ENCODE measurements at places on chromosomes 13 and 19.

DNA sequence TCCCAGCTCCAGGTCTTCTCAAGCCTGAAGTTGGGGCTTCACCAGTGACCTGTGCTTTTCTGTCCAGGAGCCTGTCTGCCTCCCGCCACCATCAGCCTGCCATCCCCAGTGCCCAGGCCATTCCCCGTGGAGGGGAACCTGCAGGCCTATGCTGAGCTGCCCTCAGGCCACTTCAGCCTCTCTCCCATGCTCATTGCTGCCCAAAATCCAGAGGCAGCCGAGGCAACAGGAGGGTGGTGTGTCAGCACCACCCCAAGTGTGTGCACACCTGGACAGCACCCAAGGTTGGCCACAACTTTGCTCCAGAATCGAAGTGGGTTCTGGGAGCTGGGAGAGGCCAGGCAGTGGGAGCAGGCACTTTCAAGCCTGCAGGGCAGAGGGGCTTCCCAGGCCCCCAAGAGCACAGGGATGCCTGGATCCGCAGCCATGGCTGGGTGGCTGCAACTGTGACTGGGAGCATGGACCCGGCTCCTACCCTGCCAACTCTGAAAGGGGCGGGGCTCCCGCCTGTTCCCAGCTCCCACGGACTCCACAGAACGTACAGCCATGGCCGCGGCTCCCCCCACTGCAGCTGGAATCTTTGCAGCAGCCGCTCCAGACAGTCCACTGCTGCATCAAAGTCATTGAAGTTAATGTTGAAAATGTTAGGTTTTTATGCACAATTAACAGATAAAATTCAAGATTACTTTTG, 1747.0 kb downstream of the OLFM4 start:
- no peak for DNase-seq

- DNase-seq, result peak; percentile 17
Measured at GRCh38 chr19:14363183-14364097, 17.8 kb upstream of the ADGRE5 start.

DNA sequence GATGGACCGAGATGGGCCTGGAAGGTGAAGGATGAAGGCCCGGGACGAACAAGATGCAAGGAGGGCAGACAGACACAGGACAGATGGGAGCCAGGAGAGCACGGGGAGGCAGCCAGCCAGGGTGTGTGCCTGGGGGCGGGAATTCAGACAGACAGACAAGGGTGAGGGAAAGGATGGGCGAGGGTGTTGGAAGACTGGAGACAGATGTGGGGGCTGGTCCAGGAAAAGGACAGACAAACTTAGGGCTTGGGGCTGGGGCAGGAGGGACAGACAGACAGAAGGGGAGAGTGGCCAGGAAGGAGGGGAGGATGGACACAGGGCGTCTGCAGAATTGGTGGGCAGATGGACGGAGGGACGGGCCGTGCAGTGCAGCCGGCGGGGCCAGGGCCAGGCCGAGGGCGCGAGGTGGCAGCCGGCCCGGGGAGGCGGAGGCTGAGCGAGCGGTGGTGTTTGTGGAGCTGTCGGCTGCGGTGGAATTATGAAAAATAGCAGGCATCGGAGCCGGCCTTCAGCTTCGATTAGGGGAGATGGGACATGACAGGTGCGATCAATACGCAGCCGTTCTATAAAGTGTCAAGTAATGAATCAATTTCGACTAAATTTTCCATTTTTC, 4.6 kb upstream of the ERFL start:
- DNase-seq, result peak; percentile 22

DNA sequence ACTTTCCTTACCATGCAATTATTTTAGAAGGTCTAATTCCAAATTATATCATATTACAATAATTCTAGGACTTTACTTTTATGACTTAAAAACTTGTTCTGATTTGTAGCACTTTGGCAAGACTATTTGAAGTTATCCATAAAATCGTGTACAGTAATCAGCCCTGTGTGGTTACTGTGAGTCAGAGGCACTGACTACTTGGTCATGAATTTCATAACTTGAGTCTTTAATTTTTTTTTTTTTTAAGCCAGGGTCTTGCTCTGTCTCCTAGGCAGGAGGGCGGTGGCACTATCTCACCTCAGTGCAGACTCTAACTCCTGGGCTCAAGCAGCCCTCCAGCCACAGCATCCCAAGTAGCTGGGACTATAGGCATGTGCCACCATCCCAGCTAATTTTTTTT, 1319.2 kb upstream of the SLC10A2 start:
- no peak for DNase-seq

GRCh38 chr13:113883314-113883811, 19.5 kb upstream of the GAS6 start:
- DNase-seq, result no peak

DNA sequence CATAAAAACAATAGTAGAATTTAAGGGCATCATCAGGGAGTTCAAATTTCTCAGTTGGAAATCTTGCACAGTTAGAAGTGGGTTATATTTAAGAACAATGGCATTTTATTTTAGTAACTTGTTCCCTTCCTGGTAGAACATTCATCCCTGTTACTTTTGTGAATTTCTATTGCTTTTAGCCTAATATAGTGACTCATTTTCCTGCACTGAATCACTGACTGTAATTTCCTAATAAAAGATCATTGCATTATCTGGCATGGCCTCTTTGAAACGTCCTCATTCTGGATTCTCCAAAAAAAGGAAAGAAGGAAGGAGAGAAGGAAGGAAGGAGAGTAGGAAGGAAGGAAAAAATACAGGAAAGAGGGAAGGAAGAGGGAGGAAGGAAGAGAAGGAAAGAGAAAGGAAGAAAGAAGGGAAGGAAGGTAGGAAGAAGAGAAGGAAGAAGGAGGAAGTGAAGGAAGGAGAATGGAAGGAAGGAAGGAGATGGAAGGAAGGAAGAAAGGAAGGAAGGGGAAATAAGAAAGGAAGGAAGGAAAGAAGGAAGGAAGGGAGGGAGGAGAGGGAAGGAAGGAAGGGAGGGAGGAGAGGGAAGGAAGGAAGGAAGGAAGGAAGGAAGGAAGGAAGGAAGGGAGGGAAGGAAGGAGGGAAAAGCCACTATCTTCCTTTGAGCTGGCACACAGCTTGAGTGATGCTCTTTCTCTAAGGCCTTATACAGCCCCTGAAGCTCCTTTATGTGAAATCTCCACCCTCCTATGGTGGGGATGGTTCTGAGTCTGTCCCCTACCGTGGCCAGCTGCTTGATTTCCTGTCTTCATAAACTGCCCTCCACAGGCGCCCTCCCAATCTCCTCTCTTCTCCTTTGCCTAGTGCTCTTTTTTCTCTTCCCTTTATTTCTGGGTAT, 29.8 kb upstream of the TM9SF2 start:
- no peak for DNase-seq

GRCh38 chr13:74747186-74747955, 613.2 kb upstream of the KLF12 start:
- no peak for DNase-seq

DNA sequence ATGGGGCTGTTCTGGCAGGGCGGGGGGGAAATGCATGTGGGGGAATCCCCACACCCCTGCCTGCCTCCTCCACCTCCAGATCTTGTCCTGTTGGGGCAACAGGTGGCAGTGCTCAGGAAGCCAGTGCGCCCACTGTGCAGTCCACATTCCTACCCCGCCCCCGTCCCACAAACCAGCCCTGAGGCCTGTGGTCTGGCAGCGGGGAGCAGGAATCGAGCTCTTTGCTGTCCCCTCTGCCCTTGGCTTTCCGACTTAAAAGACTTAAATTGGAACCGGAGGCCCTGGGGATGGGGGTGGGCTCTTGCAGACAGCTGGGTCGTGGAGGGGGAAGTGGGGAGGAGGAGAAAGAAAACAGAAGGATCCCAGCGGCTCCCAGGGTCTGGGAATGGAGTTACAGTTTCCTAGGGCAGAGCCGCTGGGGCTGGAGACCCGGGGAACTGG, 4.3 kb downstream of the NANOS3 start:
- DNase-seq, result no peak

DNA sequence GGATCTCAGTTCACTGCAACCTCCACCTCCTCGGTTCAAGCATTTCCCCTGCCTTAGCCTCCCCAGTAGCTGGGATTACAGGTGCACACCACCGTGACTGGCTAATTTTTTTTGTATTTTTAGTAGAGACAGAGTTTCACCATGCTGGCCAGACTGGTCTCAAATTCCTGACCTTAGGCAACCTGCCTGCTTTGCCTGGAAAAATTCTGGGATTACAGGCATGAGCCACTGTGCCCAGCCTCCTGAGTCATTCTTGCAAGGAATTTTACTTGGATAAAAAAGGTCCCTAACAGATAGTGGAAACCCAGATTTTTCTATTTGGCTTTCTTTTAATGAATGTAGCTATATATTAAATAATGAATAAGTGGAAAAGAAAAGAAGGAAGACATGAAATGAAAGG, 449.9 kb upstream of the ATXN8OS start:
- no peak for DNase-seq

- DNase-seq, result no peak
Measured at GRCh38 chr13:97353927-97354675, 79.9 kb upstream of the RAP2A start.

DNA sequence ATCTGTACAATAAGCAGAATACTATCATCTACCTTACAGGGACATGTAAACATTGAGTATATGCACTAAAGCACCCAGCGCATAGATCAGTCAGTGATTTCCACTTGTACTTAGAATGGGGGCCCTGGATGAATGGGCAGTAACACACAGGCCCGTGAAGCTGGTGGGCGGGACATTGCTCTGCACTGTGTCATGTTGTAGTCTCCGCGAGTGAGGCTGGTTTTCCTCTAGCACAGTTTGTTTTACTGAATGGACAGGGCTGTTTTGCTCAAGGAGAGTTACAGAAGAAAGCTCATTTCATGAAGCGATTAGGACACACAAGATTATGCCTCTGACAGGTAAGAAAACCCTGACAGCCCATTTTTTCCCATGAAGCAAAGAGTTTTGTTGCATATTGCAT, 86.4 kb upstream of the SOX21 start:
- no peak for DNase-seq

GRCh38 chr13:79171141-79172061, 234.7 kb downstream of the RBM26 start:
- no peak for DNase-seq

DNA sequence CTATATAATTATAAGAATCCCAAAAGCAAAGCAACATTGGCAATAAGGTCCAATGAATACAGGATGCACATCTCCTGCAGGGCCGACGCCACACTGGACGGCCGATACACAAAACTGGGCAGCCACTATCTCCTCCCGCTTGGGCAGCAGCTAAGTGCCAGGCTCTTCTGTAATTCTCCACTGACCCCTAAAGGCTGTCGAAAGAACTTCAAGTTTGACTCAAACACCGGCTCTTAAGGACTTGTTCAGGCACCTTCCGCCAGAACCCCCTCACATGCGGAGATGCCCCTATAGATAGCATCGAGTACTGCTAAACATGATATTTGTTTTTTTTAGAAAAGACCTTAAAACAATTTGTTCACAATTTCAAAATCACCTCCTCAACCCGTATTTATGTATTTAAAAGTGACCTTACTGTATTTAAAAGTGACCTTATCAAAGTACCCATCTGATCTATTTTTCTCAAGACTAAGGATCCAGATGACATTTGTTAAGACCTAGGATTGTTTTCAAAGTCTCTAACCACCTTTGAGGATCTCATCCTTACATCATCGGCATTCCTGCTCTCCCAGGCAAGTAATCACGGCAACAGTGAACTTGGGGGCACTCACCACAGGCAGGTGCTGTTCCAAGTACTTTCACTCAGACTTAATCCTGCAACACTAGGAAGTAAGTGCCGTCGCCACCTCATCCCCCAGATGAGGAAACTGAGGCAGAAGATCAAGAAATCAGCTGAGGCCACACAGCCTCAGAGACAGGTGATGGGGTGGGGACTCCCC, 77.8 kb downstream of the TUBGCP3 start:
- DNase-seq, result peak; percentile 50

GRCh38 chr13:113946409-113947181, 27.3 kb downstream of the C13orf46 start:
- no peak for DNase-seq

DNA sequence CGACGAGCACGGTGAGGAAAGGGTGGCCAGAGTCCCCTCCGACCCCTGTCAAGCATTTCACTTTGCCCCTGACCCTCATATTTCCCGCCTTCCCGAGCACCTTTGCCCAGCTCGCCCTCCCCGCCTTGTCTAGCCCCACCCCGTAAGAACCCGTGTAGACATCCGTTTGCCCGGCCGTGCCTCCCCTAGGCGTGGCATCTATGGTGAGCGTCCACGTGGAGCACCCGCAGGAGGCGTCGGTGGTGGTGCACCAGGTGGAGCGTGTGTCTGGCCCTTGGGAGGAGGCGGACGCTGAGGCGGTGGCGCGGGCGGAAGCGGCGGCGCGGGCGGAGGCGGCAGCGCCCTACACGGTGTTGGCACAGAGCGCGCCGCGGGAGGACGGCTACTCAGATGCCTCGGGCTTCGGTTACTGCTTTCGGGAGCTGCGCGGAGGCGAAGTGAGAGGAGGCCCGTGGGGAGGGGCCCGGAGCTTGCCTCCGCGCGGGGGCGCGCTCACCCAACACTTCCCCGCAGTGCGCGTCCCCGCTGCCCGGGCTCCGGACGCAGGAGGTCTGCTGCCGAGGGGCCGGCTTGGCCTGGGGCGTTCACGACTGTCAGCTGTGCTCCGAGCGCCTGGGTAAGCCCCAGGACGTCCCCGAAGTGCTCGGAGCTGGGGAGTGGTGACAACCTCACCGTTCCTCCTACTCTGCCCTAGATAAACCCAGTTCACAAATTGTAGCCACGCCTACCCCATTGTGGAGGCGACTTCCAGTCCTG, 4.2 kb downstream of the LTBP4 start:
- DNase-seq, result peak; percentile 59

DNA sequence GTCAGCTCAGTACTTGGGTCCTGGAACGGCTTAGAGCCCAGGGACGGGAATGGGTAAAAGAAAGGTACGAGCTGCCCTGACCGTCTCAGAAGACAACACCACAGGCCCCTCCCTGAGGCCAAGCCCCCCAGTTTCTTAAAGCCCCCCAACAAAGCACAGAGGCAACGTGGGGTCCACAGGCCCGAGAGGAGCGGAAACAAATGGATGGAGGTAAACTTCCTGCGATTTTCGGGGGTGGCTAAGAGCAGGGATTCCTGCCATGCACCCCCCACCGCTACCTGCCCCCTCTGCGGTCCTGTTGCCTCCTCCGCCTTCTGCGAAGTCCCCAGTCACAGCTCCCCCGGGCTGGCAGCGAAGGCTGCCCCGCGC, 48.2 kb downstream of the PTPRS start:
- DNase-seq, result no peak

GRCh38 chr13:22027566-22027965, 356.7 kb downstream of the FGF9 start:
- no peak for DNase-seq

Data from head of caudate nucleus (tissue), 42 donors.